ENCODE measurements at places on chromosomes 1 and 21.

- no peak for DNase-seq
These were observed 7.5 kb downstream of the NBPF1 start for GRCh38 chr1:16605532-16606505.

DNA sequence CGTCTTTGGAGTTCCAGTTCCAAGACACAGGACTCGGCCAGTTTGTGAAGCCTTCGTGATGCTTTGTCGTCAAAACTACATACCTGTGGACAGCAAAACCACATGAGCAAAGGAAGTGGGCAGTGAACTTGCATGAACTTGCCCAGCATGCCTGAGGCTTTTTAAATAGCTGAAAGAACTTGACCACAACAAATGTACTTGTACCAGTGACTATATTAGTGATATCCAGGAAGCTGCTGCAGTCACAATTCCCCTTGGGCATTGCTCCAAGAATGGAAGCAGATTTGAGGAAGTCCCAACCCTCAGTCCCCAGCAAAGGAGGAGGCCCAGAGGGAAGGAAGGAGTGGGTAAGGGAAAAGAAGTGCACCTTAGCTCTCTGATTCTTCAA is 2.6 kb downstream of the FUCA1 start:
- no peak for DNase-seq

DNA sequence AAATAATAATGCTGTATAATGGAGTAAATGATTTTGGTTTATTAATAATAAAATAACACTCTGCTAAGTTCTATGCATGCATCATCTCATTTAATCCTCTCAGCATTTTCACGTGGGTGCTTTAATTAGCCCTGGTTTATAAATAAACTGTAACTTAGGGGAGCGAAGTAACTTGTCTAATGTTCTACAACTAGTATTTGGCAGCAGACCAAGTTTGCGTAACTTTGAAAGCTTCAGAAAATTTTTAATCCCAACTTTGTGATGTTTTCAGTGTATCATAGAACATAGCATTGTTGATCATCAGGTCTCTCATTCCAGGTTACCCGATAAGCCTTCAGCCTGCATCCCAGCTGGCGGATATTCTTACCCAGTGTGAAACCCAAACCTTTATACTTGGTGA is 322.4 kb upstream of the SGIP1 start:
- DNase-seq = no peak

GRCh38 chr1:208524376-208524775 is 280.2 kb upstream of the PLXNA2 start:
- no peak for DNase-seq

DNA sequence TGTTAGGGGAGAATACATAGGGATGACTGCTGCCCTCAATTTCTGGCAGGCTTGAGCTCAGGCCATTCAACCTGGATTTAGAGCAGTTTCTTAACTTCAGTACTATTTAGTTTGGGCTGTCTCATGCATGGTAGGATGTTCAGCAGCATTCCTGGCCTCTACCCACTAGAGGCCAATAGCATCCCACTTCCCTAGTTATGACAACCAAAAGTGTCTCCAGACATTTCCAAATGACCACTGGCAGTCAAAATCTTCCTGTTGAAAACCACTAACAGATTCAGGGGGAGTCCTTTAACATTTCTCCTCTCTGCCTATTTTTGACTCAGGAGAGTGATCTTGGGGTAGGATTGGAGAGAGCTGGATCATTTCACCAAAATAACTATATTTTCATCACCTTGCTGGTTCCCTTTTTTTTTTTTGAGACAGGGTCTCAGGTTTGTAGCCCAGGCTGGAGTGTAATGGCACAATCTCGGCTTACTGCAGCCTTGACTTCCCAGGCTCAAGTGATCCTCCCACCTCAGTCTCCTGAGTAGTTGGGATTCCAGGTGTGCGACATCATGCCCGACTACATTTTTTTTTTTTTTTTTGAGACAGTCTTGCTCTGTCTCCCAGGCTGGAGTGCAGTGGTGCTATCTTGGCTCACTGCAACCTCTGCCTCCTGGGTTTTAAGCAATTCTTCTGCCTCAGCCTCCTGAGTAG is 8.7 kb downstream of the GNAT2 start:
- no peak for DNase-seq

GRCh38 chr21:39046236-39046916 is 136.9 kb downstream of the PSMG1 start:
- no peak for DNase-seq

DNA sequence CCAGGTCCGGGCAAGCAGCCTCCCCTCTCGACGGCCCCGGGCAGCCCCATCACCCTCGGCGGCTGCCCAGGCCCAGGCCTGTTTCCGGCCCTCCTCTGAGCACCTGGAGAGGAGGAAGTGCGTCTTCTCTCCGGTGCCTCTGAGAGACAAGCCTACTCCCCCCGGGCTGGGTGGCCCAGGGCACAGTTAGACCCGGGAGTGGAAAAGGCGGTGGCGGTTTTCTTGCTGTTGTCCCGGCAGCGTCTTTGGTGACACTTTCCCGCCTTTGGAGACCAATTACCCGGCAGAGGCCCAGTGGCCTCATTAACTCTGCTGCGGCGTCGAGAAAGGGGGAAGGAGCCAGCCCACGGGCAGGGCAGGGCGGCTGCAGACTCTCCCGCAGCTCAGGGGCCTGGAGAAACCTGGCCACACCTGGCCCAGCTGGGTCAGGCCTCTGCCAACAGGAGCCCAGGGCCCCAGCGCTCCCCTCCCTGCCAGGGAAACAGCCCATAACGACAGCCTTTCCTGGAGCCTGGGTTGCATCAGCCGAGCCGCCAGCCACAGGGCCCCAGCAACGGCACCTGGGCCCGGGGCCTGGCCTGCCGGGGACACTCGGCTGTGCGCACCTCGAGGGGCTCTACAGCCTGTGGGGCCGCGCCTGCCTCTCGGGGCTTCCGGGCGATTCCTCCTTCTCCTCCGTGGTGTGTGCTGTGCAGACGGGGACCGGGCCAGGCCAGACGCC is 28.4 kb upstream of the C1orf159 start:
- DNase-seq = no peak

DNA sequence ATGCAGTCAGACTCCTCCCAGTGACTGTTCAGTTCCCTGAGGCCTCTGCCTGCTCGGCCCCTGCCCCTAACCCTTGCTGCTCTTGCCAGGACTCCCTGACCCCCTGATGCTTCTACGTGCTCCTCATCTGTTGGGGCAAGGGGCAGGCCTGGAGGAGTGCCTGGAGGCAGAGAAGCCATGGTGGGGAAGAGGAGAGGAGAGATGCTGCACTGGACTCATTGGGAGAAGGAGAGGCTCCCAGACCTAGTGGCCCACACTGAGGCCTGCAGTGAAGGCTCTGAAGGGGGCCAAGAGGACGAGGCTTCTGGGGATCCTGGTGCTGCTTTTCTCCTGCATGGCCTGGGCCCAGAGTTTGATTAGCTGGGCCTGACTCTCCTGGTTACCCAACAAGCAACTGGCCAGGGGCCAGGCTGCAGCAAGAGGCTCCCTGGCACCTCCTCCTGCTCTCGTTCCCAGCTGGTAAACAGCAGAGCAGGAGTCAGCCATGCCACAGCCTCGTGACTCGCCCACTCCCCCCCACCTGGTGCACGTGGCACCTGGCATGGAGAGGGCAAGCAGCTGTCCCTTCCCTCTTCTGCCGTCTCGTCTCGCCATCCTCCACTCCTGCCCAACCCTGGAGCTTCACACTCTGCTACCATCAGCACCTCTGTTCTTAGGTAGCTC is 847 bp upstream of the RORC start:
- no peak for DNase-seq

- no peak for DNase-seq
These were observed 530 bp upstream of the TIPRL start for GRCh38 chr1:168178227-168178637.

- DNase-seq = no peak
These were observed 76.5 kb upstream of the MAP10 start for GRCh38 chr1:232728507-232729263.

DNA sequence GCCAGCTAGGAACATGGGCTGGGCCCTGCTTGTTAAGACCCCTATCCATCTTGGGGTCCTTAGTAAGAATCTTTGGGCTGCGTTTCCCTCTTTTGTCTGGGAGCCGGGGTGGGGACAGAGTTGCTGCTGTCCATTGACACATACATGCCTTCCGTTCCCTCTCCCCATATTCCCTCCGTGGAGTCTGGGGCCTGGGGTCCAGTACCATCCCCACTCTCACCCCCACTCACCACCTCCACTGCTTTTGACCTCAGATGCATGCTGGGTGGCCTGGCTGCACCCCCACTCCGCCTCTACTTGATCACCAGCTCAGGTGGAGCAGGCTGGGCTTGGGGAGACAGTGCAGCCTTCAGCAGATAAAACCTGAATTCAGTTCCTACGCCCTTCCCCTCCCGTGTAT is 3.3 kb downstream of the RD3 start:
- DNase-seq = no peak

- no peak for DNase-seq
These were observed 425.0 kb downstream of the LRRIQ3 start for GRCh38 chr1:73772941-73773340.

GRCh38 chr1:7252411-7253117 is 467.3 kb downstream of the CAMTA1 start:
- DNase-seq = no peak

GRCh38 chr1:184462155-184462554 is 75.3 kb downstream of the C1orf21 start:
- no peak for DNase-seq

GRCh38 chr1:78348496-78349284 is 142.1 kb upstream of the PTGFR start:
- no peak for DNase-seq

DNA sequence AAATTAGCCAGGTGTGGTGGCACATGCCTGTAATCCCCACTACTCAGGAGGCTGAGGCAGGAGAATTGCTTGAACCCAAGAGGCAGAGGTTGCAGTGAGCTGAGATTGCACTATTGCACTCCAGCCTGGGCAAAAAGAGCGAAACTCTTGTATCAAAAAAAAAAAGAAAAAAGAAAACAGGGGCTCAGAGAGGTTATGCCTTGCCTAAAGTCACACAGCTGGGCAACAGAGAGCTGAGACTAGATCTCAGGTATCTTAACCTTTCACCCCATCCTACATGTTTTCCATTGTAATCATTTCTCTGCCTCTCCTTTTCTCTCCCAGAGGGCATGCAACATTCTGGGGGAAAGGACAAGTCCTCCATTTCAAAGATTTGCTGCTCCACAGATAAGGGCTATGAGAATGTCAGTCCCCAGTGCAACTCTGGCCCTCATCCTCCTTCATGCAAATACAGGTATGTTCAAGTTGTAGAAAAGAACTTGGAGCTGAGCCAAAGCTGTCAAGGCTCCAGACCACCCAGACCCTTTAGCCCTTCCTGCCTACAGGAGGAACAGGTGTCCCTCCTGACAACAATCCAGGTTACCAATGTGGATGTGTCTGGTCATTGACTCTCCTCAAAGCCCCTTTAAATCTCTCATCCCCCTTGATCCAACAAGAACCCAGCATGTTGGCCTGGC is 6.9 kb downstream of the SLC9A1 start:
- no peak for DNase-seq

GRCh38 chr21:37297364-37297763 is 30.2 kb upstream of the VPS26C start:
- DNase-seq = no peak

GRCh38 chr1:116878804-116879477 is 30.8 kb upstream of the PTGFRN start:
- no peak for DNase-seq

DNA sequence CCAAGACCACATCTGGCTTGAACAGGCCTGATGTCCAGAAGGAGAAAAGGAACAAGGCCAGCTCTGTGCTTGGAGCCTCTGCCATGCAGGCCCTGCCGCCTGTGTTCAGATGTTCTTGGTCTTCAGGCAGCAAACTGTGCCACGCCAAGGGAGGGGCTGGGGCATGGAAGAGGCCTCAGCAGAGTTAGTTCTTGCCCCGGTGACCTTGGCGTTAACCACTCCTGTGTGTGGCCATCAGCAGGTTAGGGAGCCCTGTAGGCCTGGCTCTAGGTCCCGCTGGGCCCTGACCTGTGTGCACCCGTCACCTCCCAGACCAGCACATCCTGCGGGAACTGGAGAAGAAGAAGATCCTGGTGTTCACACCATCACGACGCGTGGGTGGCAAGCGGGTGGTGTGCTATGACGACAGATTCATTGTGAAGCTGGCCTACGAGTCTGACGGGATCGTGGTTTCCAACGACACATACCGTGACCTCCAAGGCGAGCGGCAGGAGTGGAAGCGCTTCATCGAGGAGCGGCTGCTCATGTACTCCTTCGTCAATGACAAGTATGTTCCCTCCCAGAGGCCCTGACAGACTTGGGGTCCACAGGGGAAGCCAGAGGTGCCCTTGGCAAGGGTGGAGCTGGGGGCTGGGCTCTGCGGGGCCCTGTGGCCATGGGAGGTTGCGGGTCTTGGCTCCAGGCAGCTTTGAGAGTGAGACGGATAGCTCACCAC is 7.1 kb downstream of the ZC3H12A start:
- no peak for DNase-seq

- DNase-seq = no peak
These were observed 21.1 kb downstream of the MEGF6 start for GRCh38 chr1:3590139-3590763.

GRCh38 chr1:184210031-184210430 is 158.5 kb downstream of the TSEN15 start:
- no peak for DNase-seq

GRCh38 chr1:239293350-239294110 is 92.8 kb upstream of the CHRM3 start:
- DNase-seq = no peak

GRCh38 chr1:56326056-56326455 is 253.3 kb downstream of the PLPP3 start:
- DNase-seq = no peak

DNA sequence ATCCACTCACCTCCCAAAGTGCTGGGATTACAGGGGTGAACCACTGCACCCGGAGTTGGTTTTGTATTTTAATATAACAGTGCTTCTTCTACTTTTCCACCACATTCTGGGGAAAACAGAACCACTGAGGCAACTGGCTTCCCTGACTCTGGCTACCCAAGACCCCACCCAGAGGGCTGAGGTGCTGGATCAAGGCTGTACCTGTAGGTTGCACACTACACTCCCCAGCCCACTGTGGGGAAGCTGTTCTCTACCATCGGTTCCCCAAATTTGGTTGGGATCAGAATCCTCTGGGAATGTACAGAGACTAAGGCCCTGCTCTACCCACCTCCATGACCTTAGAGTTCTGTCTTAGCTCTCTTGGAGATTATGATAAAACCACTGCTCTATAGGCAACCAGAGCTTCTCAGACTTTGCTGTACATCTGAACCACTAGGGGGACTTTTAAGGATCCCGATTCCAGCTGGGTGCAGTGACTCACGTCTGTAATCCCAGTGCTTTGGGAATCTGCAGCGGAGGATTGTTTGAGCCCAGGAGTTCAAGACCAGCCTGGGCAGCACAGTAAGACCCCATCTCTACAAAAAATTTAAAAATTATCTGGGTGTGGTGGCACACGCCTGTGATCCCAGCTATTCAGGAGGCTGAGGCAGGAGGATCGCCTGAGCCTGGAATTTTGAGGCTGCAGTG is 51.6 kb downstream of the GNG4 start:
- DNase-seq = no peak

- DNase-seq = no peak
These were observed 1.5 kb downstream of the LHX8 start for GRCh38 chr1:75135573-75136194.

Data from activated CD8-positive, alpha-beta memory T cell treated with anti-CD3 and anti-CD28 coated beads for 1 hour (primary cell).